ENCODE measurements at places on chromosomes 7 and 10.

DNA sequence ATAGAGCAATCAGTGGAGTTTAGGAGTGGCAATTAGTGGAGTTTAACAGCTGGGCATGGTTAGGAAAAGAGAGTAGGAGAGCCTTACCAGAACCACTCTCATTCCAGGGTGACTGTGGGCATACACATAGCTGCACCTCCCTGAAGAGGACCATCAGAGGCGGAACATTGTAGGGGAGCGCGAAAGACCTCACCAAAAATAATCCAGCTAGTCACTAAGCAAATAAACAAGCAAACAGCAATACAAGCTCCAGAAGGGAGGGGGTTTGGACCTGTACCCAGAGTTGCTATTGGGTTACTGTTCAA is 4.1 kb upstream of the NACAD start:
- no peak for DNase-seq

- no peak for DNase-seq
Measured at GRCh38 chr7:73726083-73726466, 6.6 kb upstream of the STX1A start.

GRCh38 chr7:8217200-8218068 is 44.5 kb downstream of the ICA1 start:
- no peak for DNase-seq

DNA sequence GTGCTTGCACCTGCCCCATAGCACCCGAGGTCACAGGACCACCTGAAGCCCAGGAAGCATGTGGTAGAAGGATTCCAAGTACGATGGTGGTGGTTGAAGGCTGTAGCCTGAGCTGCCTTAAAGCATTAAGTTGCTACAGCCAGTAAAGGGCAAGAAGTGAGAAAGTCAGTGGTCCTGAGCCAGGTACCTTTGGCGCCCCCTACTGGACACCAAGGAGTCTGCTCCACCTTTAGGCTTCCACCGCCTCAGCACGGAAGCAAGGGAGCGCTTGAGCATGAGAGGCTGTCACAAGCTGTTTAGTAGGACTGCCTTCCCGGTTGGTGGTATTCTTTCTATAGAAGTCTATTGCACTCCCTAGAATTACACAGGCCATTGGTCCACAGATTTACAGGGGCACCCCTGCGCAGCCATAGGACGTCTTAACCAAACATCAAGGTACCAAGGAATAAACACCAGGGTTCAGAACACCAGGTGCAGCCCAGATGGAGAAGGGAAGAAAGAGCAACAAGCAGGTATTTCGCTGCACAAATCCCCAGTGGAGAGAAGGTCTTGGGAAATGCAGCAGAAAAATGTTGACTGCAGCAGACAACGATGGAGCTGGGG is 2.2 kb downstream of the CRTAC1 start:
- peak; percentile 13 for DNase-seq

DNA sequence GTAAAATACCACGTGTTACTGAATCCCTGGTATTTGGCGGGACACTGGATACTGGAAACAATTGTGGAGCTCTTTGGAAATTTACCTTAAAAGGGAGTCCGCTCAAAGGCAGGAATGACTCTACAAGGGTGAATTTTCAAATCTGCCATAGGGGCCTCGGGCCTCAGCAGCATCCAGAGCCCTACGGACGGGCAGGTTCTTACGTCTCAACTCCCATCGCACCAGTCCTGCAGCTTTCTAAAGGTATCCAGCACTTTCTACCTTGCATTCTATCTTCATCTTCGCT is 248 bp downstream of the PSPH start:
- DNase-seq: no peak

DNA sequence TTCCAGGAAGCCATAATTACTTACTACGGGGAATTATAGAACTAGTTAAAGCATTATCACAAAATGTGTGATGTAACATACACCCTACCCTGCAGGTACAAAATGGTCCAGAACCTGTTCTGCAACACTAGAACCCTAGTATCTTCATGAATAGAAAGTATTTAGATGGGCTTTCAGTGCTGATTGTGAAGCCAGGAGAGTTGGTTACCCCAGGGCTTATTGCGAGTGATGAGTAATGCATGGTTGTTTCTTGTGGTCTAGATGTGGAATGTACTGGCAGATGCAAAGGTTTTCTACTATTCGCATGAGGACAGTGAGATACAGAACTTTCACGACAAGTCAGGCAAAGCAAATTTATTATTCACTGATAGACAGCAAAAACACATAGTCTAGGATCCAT is 33.6 kb upstream of the AGR3 start:
- DNase-seq: no peak

DNA sequence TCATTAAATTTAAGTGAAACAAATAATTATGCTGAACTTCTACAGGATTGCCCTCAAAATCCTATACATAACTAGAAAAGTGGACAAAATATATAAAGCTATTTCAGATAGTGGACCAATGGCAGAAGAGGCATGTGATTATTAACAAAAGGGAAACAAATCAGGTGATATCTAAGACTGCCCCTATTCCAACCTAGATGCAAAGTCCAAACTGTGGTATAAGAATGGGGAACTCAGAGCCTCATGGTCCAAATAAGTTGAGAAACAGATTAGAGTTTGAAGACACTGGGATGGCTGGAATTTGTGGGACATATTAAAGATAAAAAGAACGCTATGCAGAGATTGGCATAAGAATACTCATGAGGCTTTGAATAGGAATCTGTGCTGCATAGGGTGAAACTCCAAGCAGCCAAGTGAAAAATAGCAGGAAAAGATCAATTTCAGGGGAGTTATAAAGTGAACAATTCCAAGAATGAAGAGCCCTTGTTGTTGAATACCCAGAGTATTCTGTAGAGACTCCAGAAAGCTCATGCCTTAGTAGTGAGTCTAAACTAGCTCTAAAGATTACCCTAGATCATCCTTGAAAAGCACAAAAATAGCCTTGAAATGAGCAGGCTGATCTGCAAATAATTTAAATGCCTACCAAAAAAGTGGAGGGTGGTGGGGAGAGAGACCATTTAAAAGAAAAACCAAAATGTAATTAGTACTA is 152.4 kb downstream of the IMMP2L start:
- no peak for DNase-seq

- no peak for DNase-seq
Measured at GRCh38 chr10:34475274-34475646, 339.8 kb downstream of the PARD3 start.

GRCh38 chr7:138691178-138691577 is 10.0 kb downstream of the SVOPL start:
- DNase-seq: no peak

DNA sequence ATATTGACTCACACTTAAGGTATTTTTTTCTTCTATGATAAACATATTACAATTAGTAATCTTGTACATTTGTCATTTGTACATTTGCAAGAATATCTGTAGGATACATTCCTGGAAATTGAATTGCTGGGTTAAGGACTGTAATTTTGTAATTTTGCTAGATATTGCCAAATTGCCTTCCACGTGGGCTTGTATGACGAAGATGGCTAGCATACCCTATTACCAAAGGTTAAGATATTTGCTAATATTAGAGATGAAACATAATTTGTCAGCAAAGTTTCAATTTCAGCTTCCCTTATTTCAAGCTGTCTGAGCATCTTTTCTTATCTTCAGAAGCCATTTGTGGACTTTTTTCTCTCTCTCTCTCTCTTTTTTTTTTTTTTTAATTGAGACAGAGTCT is 1.0 kb upstream of the LYZL2 start:
- DNase-seq: no peak

DNA sequence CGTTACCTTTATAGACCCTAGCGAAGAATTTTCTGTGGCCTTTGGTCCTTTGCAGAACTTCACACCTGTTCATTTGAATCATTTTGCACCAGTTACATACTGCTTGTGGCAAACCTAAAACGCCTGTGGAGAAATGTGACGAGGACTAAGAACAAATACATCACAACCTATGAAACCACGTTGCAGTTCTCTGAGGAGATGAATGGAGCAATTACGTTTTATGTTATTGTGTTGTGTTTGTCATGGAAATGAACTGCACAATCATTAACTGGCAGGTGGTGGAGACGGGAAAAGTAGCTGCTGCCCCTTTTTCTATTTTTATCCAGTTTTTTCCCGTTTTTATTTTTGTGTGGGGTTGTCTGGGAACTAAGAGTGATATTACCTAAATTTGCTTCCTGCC is 505.5 kb downstream of the SDK1 start:
- no peak for DNase-seq

GRCh38 chr7:102860351-102860811 is 52.4 kb upstream of the LRRC17 start:
- DNase-seq: no peak

- DNase-seq: no peak
Measured at GRCh38 chr7:108634036-108634435, 64.4 kb downstream of the DNAJB9 start.

GRCh38 chr10:109993551-109994330 is 14.0 kb upstream of the ADD3 start:
- no peak for DNase-seq

DNA sequence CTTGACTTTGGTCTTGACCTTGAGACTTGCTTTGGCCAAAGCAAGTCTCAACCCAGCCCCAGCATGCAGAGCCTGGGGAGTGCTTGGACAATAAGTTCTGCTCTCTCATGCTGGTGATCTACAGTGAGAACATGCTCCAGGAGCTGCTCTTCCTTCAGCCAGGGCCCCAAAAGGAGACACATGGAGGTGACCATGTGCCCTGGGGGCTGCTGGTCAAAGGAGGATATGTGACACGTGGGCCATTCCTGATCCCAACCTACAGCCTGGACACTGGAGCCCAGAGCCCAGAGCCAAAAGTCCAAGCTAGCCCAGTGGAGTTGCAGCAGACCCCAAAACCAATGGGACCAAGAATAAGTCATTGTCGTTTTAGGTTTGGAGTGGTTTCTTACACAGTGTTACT is 78.2 kb upstream of the CHST15 start:
- no peak for DNase-seq

- DNase-seq: no peak
Measured at GRCh38 chr10:132455986-132456847, 59.2 kb downstream of the PWWP2B start.

- DNase-seq: no peak
Measured at GRCh38 chr10:24886290-24886680, 66.1 kb downstream of the PRTFDC1 start.

DNA sequence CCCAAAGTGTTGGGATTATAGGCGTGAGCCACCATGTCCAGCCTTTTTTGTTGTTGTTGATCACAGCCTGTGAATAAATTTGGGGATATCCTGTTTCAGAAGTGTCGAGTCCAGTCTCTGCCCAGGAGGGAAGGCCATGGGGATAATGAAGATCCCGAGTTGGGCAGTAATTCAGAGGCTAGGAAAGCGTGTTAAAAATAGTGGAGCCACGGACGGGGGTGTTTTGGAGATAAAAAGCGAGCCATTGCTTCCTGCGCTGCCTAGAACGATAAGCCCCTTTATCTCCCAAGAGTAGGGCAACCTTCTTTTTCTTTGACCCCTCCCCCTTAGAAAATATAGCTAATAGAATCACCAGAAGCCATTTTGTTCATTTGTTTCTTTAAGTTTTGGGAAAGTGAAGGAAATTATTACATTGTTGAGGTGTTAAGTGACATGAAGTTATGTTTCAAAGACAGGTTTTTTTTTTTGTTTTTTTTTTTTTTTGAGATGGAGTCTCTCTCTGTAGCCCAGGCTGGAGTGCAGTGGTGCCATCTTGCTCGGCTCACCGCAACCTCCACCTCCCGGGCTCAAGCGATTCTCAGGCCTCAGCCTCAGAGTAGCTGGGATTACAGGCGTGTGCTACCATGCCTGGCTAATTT is 43.3 kb downstream of the IL15RA start:
- no peak for DNase-seq

- DNase-seq: no peak
Measured at GRCh38 chr10:122485670-122486069, 24.3 kb downstream of the HTRA1 start.

- DNase-seq: no peak
Measured at GRCh38 chr10:33336582-33337325, 2.3 kb upstream of the NRP1 start.

- no peak for DNase-seq
Measured at GRCh38 chr7:105643851-105644250, 62.6 kb upstream of the EFCAB10 start.

- no peak for DNase-seq
Measured at GRCh38 chr7:1853986-1854865, 184.1 kb downstream of the ELFN1 start.

- no peak for DNase-seq
Measured at GRCh38 chr10:7275761-7276440, 134.9 kb downstream of the SFMBT2 start.

- DNase-seq: no peak
Measured at GRCh38 chr10:11642566-11642965, 31.1 kb upstream of the USP6NL start.

- no peak for DNase-seq
Measured at GRCh38 chr7:23930312-23930711, 220.3 kb downstream of the STK31 start.

- no peak for DNase-seq
Measured at GRCh38 chr7:101124376-101125056, 2.4 kb upstream of the SERPINE1 start.

- no peak for DNase-seq
Measured at GRCh38 chr10:13823096-13823708, 236.4 kb downstream of the PRPF18 start.

DNA sequence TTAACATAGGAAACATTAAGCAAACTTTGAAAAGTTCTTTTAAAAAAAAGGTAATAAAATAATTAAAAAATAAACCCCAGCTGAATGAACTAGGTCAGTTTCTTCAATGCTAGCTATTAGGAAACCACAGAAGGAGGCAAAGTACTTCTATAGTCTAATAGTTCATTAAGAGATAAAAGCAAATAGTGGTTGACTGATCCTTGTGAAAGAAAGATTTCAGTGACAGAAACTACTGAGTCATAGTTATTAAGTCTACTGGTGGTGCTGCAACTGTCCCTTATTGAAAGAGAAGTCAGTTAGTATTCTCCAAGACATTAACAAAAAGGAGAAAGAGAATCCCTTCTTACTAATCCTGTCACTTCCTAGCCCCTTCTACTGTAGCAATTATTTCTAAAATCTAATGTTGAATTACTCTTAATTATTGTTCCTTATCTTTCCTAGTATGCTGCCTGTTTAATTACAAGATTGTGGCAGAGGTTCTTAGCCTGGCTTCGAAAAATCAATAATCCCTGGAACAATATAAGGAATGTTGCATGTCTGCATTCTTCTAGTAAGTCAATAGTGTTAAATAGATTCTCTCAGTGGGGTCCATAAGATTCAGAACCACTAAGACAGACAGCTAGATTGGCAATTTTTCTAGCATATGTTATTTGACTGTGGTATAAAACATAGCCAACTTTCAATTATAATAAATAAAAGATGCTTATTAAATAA is 18.2 kb downstream of the TCTN3 start:
- DNase-seq: no peak

- no peak for DNase-seq
Measured at GRCh38 chr7:66355756-66356155, 150.6 kb downstream of the TPST1 start.
